ENCODE measurements at places on chromosomes 4 and X.

DNA sequence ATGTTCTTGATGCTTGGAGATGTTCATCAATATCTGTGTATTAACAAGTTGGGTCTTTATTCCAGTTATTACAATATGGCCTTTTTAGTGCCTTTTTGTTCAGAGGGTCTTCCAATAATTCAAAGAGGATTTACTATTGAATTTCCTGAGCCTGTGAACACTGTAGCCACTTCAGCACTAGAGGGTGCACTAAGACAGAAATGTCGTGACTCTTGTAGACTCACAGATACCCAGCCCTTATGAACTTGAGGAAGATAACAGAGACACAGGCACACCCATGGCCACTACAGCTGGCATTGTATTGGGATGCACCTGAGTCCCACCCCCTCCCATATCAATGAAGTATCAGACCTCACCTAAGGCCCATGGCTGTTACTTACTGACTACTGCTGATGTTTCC is 54.4 kb upstream of the ACTRT1 start:
- no peak for DNase-seq

DNA sequence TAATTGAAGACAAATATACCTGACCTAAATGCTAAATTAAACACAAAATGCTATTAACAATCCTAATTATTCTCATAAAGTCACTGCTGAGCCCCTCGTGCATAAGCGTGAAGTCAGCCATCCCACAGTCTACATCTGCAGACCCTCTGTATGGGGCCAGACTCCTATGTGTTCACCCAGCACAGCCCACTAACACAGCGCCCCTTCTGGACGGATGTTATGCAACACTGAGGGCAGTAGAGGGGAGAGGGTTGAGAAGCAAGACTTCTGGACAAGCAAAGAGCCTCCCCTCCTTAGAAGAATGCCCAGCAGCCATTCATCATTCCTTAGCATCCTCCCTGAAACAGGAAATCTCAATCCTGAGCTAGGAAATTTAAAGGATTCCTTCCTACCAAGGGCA is 7.9 kb downstream of the TRPC3 start:
- no peak for DNase-seq

- DNase-seq = peak; percentile 33
Measured at GRCh38 chr4:54268151-54268550, 39.1 kb downstream of the PDGFRA start.

GRCh38 chrX:71183341-71183740 is 38.7 kb downstream of the NLGN3 start:
- DNase-seq = no peak

DNA sequence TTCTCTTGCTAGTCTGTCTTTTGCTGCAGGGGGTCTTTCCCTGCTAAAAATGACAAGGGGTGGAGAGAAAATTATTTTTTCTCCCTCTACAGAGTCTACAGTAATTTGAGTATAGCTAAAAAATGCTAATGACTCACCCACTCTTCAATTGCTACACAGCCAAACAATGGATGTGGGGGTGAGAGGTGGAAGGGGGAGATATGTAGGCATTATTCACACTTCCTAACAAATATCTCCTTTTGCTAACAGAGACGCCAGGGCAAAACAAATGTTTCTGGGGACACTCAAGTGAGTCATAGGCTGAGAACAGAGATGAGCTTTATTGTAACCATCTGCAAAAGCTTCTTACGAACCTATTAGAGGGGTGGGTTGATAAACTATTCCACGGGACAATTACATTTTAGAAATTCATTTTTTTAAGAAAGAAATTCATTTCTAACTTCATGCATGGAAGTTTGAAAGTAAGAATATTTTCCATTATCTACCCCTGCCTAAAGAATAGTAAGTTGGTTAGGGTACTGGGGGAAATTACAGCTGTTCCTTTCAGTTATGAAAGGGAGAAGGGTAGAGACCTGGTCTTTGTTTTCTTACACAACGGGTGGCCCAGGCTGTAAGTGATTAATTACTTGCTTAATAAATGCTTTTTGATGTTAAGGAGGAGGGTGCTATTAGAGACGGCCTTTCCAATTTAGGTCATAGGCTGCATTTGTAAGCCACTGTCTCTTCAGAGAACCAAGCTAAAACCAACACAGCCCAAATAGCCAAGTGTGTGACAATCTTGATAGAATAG is 12.8 kb downstream of the SCD5 start:
- DNase-seq = peak; percentile 33

DNA sequence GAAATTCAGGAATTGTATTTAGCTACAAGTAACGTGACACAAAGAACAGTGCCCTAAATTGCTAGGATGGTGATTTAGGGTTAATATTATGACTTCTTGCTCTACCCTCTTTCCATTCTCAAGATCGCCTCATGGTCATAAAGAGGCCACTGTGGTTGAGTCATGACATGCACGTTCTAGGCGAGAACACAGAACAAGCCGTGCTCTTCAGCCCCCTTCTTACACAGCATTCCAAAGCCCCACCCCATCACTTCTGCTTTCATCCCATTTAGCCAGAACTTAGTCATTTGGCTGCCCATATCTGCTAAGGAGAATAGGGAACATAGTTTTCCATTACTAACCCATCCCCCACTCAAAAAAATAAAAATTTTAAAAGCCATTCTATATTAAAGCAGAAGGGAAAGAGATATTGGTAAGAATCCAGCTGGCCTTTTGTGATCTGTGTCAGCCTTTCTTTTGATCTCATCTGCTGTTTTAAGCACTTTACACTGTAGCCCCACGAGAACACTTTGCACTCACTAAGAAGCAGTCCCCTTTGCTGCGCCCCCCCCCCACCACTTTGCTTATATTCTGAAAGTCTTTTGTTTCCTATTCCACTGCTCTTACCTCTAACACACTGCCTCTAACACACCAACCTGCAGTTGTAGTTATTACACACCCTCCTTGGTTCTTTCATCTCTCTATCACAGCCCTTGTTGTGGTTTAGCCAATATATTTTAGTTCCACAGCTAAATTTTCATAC is 28.4 kb downstream of the NPNT start:
- no peak for DNase-seq

DNA sequence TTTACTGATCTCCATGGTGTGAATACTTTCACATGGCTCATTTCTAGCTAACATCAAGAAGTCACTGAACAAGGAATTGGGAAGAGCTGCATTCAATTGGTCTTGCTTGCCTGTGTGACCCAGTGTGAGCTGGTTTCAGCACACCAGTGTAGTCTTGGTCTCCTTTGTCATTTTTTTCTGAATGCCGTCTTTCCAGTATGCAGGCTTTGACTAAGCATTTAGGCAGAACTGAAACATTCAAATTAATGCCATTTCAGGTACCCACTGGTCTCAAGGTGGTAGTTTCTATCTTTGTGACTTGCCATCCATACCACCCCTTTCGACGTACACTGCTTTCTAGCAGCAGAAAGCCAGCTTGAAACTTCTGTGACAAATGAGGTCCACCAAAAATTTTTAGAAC is 550.5 kb upstream of the BOD1L1 start:
- DNase-seq = no peak

DNA sequence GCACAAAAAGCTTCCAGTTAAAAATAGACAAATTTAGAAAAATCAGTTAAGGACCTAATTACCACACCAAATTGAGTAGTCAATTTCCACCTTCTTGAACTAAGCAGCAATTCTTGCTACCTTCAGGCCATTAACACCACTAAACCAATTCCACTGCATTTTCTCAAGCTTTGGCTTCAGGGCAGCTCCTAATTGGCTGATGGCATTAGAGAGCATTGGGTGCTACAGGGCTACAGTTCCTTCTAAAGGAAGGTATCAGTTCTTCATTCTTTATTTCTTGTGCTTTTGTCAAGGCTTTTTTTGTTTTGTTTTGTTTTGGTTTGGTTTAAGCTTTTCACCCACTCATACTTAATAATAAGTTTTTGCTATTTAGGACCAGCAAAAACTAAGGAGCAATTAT is 90.2 kb upstream of the FAM241A start:
- DNase-seq = no peak

DNA sequence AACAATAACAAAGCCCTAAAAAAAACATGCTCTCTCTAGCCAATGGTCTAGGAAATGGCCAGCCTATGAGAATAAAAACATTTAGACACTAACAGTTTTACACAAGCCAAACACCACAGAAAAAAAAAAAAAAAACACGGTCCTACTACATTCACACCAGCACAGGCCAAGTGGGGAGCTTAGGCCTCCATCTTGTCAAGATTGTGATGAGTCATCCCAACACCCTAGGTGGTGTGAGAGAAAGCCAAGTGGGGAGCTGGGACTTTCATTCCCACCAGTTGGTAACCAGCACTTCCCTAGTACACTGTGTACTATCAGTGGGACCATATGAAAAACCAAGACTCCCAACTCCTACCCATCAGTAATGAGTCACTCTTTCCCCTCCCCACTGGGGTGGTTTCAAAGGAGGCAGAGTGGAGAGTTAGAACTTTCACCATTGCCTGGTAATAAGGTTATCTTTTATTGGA is 95.6 kb downstream of the ADAMTS3 start:
- DNase-seq = no peak

DNA sequence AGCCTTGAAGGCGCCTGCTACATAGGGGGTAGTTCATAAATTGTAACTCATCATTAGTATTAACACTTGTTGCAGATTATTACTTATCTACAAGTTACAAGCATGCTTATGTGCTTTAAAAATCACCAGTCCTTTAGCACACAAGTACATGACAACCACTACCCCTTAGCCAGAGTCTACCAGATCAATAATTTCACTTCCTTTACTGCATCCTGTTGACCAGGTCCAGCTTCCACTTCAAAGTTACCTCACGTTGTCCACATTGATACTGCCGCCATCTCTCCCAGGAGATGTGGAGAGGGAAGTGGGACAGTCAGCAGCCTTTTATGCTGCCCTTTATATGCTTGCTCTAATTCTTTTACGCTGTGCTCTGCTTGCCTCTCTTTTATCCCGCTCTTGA is 231.3 kb upstream of the CXXC4 start:
- DNase-seq = no peak

- no peak for DNase-seq
Measured at GRCh38 chrX:71541210-71542022, 8.5 kb downstream of the OGT start.

GRCh38 chr4:48203819-48204218 is 65.8 kb downstream of the TEC start:
- DNase-seq = no peak

GRCh38 chrX:126237524-126237923 is 71.4 kb upstream of the DCAF12L2 start:
- DNase-seq = no peak

DNA sequence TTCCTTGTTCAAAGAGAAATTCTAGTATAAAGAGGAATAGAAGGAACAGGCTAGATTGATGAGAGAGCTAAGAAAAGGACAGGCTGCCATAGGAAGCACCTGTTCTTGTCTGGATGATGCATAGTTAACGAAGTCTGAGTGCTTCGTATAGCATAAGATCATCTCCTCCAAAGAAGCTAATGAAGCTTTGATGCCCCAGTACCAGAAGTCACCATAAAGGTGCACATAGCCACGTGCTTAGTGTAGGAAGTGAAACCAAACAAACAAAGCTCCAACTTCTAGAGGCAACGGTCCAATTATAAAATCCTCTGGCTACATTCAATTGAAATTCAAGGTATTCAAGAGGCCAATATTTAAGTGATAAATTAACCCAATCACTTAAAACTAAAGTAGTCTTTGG is 31.0 kb downstream of the AFAP1 start:
- no peak for DNase-seq

- no peak for DNase-seq
Measured at GRCh38 chr4:100149190-100149589, 41.1 kb downstream of the DDIT4L start.

DNA sequence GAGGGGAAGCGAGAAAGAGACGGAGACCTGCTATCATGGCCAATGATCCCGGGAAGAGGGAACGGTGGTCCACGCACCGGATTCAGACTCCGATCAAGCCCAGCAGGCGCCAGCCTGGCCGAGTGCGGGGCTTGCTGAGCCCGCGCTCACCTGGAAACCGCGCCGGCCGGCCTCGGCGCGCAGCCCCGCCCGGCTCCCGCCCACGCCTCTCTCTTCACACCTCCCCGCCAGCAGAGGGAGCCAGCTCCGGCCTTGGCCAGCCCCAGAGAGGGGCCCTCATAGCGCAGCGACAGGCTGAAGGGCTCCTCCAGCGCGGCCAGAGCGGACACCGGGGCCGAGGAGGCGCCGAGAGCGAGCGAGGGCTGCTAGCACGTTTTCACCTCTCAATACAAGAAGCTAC is 36.8 kb upstream of the SPANXN2 start:
- no peak for DNase-seq
